Inflammatory macrophage treated with lipopolysaccharide for 1 hour (primary cell): ENCODE measurements at places on chromosomes 3 and 15.

DNA sequence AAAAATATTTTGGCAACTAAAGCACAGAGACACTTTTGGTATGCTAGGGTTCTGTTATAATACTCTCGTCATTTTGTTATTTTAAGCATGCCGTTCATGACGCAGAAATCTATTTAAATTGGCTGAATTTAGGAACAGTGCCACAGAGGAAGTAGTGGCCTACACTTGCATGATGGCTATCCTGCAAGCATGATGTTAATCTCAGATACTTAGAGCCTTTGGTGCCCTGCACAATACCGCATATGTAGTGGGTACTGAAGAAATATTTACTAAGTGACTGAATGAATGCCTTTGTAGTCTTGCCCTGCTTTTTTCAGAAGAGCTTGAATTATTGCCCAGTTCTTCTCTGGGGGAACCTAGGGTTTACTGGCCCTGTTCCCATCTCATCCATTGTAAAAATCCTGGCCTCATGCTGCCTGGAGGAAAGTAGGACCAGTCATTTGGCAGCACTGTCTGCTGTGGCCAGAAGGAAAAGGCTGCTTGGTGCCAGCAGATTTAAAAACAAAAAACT is 79.0 kb downstream of the SERPINI1 start:
- no peak for DNase-seq

GRCh38 chr3:20043825-20044224 is 3.6 kb downstream of the KAT2B start:
- DNase-seq, result no peak

- DNase-seq, result no peak
These were observed 9.1 kb upstream of the IRAK2 start for GRCh38 chr3:10155658-10156057.

DNA sequence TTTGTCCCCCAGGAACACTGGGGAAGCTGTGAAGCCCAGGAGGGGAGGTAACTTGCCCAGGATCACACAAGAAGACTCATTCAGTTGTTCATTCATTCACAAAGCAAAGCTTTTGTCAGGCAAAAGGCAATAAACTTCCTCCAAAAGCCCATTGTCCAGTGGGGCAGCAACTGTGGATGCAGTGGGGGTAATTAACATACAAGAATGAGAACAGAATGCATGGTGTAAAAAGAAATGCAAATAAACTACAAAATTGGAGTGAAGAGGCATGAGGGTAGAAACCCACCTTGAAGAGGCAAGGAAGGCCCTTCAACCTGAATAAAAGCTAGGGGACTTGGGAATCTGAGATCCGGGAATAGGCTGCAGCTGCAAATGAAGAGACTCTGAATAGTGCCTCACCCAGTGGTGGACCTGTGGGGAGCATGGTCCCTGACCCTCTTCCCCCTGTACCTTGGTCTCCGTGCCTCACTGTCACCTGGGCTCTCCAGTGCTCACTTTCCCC is 363.6 kb downstream of the CLSTN2 start:
- no peak for DNase-seq

DNA sequence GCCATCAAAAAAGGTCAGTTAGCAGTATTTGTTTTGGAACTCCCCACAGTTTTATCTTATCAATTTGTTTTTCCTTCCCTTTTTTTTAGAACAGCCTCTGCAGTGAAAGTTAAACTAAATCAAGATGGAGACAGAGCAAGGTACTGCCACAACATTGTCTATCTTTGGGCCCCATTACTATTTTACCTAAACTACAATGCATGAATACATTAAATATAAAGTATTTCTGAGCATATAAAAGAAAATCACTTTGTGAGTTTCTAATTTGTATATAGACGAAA is 139.5 kb downstream of the MEIS2 start:
- no peak for DNase-seq

GRCh38 chr3:186248850-186249249 is 113.2 kb downstream of the DGKG start:
- no peak for DNase-seq

DNA sequence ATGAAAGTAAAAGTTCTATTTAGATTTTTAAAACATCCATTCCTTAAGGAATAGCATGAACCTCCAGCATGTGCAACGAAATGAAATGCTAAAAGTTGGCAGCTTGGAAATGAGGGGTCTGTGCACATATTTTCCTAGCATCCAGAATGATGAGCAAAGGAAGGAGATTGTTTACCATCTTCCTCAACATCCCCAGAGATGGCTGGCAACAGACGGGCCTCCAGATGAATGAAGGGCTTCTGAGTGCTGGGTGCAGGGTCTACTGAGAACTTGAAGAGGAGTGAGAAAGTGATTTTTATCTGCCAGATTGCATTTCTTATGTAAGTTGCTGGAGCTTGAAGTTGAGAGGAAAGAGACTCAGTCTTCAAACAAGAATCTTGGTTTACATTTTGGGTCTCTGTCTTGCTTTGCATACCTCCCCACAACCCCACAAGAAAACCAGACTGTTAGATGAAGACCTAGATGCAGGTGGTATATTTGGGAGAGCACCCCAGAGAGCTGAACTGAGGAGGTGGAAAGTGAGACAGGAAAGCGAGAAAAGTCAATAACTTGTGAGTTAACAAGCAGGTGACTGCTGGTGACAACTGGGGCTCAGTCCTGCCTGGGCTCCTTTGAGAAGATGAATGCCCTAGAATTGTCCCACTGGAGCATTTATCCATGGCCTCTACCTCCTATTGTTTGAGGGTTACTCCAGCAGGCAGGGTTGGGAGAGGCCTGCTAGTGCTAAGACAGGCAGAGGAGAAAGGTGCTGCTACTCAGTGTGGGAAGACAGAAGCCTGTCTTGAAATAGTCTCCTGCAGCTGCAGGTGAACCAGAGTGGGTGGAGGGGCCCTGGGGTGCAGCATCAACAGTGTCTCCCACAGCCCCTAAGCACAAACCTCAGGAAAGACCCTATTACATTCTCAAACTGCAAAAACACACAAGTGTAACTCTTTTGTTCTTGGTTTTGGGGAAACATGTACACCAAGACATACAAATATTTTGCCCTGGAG is 10.5 kb upstream of the CCK start:
- no peak for DNase-seq

GRCh38 chr3:159884661-159885402 is 103.8 kb upstream of the IL12A start:
- DNase-seq, result peak; percentile 33

DNA sequence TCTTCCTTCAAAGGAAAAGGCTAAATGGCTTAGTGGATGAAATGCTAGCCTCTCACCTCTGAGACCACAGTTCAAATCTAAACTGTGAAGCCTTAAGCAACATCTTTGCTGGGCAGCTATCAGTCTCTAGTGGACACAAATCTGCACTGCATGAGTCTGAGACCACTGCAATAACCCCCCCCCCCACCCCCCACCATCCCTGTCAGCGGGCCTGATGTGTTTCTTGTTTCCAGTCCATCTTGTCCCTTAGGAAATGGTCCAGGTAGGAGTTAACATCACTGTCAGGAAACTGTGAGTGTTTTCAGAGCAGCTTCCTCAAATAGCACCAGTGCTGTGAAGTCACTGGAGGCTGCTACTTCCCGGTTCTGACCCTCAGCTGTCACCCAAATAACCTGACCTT is 140.6 kb upstream of the TMCO5A start:
- DNase-seq, result no peak

GRCh38 chr3:120909602-120909878 is 1.5 kb downstream of the STXBP5L start:
- no peak for DNase-seq

GRCh38 chr3:153820035-153820434 is 301.2 kb upstream of the ARHGEF26 start:
- peak; percentile 32 for DNase-seq

GRCh38 chr15:98164571-98164970 is 204.1 kb downstream of the ARRDC4 start:
- peak; percentile 70 for DNase-seq

DNA sequence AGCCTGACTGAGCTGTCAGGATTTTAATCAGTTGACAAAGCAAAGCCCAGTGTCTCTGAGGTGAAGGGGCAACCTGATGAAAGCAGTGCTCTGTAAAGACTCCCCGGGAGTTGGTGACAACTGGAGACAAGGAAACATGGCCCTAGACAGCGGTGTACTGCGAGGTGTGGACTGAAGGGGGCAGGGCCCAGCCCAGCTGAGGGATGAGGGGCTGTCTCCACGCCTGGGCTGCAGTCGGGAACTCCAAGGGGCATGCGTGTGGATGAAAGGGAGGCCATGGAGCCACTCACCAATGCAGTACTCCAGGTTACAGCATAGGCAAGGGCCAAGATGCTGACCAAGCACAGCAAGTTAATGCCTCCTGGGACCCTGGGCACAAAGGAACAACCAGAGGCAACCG is 45.1 kb downstream of the SCAP start:
- DNase-seq, result no peak

DNA sequence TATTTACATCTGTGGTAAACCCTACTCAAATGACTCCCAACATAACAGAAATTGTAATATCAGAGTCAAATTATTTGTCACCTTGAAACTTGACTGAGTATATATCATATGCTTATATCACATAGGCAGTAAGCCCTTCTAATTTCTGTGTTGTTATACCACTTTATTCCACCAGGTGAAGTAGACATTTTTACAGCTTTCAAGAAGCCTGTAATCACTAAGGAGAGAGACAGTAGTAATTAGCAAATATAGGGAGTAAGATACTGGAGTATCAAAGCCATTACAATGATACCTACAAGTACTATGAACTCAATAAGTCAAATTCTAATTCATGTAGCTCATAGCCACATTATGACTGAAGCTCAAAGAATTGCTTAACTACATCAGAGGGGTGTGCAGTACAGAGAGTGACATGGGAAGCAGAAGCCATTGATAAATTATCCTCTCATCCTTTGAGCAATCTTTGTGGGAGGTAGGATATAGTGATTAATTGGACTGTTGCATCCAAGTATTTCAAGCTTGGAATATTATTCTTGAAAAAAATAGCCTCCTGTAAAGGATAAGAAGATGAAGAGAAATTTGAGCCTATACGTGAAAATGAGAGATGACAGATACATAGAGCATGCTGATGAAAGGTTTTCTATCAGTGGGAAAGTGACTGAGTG is 1005.9 kb downstream of the ZPLD1 start:
- DNase-seq, result peak; percentile 5

DNA sequence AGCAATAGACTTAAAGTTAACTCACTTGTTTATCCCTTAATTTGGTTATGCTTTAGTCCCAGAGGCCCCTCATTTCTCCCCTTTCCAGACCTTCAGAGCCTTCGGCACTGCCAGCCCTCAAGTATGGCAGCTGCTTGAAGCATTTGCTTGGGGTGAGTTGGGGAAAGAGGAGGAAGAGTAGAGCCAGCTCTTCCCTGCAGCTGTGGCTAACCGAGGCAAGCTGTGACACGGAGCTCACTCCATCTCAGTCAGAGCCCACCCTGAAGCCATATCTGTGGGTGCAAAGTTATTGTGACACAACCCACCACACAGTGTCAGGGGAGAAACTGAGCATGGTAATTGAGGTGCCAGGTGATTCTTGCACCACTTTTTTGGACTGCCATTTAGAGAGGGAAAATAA is 66.1 kb downstream of the FILIP1L start:
- DNase-seq, result no peak

DNA sequence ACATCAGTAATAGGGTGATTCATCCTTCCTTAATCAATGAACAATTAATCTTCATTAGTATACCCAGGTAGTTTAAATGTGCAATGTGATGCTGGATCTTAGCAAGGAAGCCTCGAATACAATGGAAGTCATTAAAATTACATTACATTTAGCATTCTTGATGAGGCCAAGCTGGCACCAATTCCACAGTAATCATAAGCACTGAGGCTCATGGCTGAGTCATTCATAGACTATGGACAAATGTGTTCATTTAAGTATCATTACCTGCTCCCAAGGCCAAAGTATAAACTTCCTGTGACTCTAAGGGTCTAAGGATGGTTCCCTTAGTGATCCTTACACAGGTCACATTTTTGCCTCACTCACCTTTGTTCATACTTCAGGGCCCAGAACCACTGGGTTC is 266.4 kb upstream of the CDIN1 start:
- no peak for DNase-seq

DNA sequence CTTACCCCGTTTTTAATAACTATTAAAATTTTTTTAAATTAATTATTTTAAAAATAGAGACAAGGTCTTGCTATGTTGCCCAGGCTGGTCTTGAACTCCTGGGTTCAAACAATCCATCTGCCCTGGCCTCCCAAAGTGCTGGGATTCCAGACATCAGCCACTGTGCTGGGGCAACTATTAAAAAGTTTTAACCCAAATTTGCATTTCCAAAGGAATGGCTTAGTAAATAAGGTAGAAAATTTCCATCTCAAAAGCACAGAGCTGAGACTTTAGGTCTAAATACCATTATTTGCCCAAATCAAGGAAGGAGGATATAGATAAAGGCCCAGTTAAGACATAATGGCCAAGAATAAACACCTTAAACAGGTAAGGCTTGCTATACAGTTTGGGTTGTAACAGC is 56.4 kb downstream of the MINDY4B start:
- no peak for DNase-seq

DNA sequence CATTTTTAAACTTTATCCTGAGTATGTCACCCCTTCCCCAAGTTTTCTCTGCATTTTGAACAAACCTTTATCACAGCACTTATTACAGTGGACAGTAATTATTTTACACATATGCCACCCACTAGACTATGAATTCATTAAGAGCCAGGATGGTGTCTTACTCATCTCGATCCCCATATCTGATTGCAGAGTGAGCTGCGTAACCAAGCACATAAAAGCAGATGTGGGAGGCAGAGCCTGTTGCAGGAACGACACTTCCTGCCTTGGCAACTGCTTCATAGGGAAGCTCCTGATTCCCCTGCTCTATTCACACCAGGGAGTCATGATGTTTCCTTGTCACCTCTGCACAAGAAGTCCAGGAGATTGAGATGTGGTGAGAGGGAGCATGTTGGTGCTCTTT is 91.1 kb downstream of the MINAR1 start:
- no peak for DNase-seq

- DNase-seq, result peak; percentile 78
These were observed 106.0 kb downstream of the MEX3B start for GRCh38 chr15:81939604-81940440.

- no peak for DNase-seq
These were observed 168.2 kb downstream of the PEAK1 start for GRCh38 chr15:77251662-77252061.

DNA sequence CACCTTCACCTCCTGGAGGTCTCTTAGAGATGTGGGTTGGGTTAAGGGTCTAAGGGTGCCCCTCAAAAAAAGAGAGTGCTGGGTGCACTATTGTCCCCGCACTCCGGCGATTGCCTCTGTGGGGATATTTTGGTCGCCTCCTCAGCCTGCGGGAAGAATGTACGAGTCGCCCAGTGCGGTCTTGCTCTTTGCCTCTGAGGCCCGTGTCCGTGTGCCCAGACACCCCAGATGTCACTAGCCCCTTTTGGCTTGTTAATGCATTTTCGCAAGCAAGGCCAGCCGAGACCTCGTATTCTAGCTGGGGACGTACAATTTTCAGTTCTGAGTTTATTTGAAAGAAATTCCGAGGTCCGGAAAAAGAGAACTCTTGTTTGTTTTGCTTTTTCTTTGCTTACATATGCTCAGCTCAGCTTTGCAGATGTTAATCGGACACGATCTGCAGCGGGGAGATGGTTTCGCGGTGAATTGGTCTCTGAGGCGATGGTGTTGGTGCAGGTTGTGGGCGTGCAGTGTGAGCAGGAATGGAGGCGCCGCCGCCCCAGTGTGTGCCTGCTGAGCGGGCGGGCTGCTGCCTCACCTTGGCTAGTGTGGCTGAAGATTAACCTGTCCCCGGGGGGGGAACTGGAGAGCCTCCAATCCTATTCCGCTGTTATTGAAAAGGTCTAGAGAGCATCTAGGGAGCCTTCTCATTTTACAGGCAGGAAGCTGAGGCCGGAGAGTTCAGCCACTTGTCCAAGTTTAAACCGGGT is 1.4 kb downstream of the ST6GAL1 start:
- DNase-seq, result no peak
